ENCODE measurements at places on chromosomes 1 and 21. TPM values are rescaled to one million over a fixed set of nuclear protein-coding genes. Genes with fewer than 3 reads are reported as not detected.

DNA sequence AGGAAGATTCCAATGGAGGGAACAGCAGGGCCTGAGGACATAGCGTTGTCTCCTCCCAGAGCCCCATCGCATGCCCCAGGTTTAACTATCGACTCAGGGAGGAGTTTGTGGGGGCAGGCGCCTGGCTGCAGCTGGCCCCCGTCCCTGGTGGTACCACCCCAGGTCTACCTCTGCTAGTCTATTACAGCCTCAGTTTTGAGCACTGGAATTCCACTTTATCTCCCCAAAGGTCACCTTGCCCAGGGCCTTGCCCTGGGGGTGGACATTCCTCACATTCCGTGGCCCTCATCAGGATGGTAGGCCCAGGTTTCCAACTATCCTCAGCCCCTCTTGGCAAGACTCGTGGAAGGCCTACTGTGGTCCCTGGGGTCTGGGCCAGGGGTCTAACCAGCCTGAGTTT lies 65.4 kb upstream of the SSBP3 start:
- no peak for DNase-seq
- no peak overlapping the region for H3K4me3 ChIP-seq
- H3K27ac ChIP-seq, result no peak overlapping the region
- H3K4me1 ChIP-seq, result peaks cover 12% of the 10 kb centered on the region
- no peaks in the 10 kb centered on the region for H3K36me3 ChIP-seq

MPL gene
- 0.65 TPM for total RNA-seq

CFAP45 gene
- 10.2 TPM for total RNA-seq

DNA sequence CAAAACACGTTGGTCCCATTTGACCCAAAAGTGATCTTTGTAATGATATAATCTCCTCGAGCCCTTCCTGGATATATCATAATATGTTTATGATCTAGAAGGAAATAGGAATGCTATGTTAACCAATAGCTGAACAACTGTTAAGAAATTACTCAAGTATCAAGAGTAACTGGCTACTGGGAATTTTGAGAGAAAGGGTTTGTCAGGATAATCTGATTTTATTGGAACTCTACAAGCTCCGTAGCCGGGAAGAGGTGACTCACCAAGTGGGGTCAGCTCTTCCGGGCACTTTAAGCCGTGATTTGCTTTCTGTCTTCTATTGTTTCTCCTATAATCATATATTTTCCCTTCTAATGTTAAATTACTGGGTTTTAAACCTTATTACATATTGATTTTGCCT lies 250.5 kb upstream of the POGK start:
- no peaks in the 10 kb centered on the region for H3K27me3 ChIP-seq
- no peak overlapping the region for H3K4me3 ChIP-seq
- no peaks in the 10 kb centered on the region for H3K4me1 ChIP-seq
- no peak overlapping the region for H3K27ac ChIP-seq

NPR1 gene
- 58.8 TPM for total RNA-seq

INKA2 gene
- total RNA-seq, result 14.7 TPM

DNA sequence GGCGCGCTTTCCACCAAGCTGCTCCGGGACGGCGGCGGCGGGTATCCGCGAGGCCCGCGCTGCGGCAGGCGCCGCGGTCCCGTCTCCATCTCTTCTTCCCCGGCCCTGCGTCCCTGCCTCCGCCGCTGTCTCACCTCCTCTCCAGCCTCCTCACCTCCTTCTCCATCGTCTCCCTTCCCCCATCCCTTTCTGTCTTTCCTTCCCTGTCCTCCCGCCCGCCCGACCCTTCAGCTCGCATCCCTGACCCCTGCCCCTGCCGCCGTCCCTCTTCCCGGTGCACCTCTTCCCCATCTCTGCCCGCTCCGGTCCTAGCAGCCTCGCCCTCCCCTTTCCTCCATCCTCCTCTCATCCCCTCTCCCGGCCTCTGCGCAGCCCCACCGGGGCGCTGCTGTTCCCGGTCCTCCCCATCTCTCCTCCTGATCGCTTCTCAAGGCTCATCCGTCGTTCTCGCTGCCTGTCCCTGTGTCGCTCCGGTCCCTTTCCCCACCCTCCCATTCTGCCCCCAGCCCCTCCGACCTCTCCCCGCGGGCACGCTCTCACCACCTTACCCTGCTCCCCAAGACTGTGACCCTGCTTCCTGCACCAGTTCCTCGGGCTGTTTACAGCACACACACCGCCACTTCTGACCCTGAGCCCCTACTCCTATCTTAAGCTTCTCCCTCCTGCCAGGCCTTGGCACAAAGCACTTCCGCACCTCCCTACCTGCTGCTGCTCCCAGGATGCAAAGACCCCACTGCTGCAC lies 760 bp upstream of the NPHP4 start:
- H3K27me3 ChIP-seq, result no peaks in the 10 kb centered on the region
- peak overlapping the region; percentile 91 for H3K4me3 ChIP-seq
- DNase-seq, result peak; percentile 47
